ENCODE measurements at places on chromosomes 13 and 19.

DNA sequence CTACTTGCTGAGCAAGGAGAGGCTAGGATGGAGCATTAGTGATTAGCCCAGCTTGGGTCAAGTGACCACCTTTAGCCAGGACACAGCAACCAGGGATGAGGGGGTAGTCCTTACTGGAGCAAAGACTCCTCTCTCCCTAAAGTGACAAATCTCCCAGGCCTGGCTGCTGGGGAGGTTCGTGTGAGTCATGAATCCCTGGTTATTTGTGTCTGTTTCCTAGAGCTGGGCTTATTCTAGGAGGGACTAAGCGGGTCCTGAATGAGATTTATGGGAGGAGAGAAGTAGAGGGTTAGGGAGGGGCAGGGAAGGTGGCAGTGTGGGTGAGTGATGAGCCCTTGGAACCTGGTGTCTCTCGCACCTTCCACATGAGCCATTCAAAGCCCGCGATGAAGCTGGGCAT is 487.3 kb downstream of the TSHZ3 start:
- DNase-seq = no peak

DNA sequence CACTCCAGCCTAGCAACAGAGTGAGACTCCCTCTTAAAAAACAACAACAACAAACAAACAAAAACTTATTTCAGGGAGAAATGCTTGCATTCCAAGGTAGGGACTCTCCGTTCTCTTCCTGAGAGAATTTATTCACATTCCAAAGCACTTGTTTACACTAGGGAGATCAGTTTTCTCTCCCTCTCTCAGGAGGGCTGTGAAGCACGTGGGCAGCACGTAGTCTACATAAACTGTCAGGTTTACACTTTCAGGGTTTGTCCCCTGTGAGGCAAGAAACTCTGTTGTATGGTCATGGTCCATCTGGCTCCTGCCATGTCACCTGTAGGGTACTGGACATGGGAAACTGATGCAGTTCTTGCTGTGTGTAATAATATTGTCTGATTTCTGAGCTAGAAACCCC is 31.6 kb downstream of the WDR87 start:
- peak; percentile 88 for DNase-seq

- peak; percentile 62 for DNase-seq
Measured at GRCh38 chr19:11446652-11447301, 11.3 kb downstream of the PRKCSH start.

DNA sequence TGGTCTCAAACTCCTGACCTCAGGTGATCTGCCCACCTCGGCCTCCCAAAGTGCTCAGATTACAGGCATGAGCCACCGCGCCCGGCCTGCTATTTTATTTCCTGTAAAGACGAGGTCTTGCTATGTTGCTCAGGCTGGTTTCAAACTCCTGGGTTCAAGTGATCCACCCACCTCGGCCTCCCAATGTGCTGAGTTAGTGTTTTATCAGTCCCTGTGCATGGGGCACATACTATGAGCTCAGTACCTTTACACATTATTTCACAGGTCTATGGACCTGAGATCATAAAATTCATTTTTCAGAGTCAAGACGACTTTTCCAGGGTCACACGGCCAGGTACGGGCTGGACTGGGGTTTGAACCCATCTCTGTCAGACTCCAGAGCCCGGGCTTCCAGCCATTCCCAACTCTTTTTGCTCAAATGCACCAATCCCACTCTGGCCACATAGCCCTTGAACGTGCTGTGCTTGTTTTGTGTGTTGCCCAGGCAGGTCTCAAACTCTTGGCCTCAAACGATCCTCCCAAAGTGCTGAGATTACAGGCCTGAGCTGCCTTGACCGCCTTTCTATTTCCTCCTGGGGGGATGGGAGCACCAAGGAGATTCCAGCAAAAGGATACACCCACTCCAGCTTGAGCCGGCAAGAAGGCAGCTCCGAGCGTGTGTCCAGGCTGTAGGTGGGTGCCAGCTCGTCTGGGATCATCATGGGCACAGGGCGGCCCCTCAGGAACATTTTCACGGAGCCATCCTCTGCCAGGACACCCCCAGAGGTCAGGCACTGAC is 1.1 kb downstream of the EML2 start:
- DNase-seq = no peak

DNA sequence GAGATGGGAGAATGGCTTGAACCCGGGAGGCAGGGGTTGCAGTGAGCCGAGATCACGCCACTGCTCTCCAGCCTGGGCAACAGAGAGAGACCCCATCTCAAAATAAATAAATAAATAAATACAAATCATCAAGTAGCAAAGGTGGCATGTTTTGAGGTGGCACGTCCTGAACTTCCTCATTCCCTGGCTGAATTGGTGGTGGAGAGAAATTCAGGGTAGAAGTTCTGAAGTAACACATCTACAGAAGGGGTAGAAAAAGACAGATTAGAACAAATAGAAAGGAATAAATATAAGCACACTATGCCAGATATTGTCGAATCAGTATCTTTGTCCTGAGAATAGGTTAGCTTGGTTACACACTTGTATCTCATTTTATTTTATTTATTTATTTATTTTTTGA is 6.3 kb downstream of the IFI30 start:
- no peak for DNase-seq

GRCh38 chr13:46728777-46729176 is 68.2 kb downstream of the ESD start:
- DNase-seq = no peak

- peak; percentile 64 for DNase-seq
Measured at GRCh38 chr13:112688560-112689302, 1.1 kb upstream of the ATP11A start.

GRCh38 chr13:108377646-108378206 is 108.2 kb downstream of the TNFSF13B start:
- no peak for DNase-seq

GRCh38 chr13:31528176-31528575 is 211.2 kb upstream of the RXFP2 start:
- no peak for DNase-seq

GRCh38 chr13:27622102-27622820 is 569 bp downstream of the POLR1D start:
- DNase-seq = no peak

DNA sequence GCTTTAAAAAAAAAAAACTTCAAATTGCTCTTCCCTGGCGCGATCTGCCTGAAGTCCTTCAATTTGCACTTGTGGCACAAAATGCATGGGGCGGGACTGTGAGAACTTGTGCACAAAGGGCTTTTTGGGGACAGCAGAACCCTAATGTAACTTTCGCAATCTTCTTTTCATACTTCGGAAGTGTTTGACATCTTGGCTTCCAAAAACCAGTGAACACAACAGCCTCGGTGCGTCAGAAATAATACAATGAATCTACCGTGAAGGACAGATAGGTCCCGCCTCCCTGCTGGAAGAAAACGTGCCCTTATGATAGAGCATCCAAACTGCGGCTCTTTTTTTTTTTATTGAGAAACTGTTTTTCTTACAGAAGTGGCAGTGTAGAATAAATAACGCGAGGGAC is 36.6 kb downstream of the KLF2 start:
- no peak for DNase-seq

GRCh38 chr19:10433131-10433536 is 12.8 kb downstream of the PDE4A start:
- DNase-seq = no peak

DNA sequence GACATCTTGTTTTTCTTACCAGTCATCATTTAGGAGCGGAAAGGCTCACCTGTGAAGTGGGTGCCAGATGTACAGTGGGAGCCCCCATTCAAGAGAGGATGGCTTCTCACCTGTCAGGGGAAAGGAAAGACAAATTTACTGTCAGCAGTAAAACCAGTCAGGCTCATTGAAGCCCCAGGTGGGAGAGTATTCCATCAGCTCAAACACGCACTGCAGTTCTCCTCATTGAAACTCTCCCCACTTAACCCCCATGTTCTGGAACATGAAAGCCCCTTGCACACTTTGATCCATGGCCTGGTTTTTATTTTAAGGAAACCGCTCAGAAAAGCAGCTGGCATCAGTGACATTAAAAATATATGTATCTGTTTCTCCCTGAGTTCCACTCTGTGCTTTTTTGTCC is 401.1 kb upstream of the ZNF507 start:
- peak; percentile 44 for DNase-seq

- DNase-seq = peak; percentile 95
Measured at GRCh38 chr19:23686621-23687423, at the start of gene ZNF675. Gene ZNF675 (minus strand): TSS chr19:23687212. CDS start chr19:23687033, 179 bp downstream.

GRCh38 chr19:31001991-31002390 is 347.2 kb downstream of the TSHZ3 start:
- no peak for DNase-seq

- DNase-seq = peak; percentile 9
Measured at GRCh38 chr19:30375553-30376031, 3.4 kb downstream of the ZNF536 start.

DNA sequence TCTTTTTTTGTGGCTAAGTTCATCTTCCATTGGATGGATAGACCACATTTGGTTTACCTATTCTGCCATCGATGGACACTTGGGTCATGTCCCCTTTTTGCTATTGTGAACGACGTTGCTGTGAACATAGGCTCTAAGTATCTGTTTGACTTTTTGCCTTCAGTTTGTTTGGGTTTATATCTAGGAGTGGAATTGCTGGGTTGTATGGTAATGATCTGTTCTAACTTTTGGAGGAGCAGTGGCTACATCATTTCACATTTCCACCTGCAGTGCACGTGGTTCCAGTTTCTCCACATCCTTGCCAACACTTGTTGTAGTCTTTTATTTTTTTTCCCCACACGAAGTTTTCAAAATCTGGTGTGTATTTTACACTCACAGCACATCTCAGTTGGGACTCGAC is 21.7 kb downstream of the BICRA start:
- no peak for DNase-seq

- DNase-seq = no peak
Measured at GRCh38 chr19:14116525-14116917, 1.0 kb downstream of the PRKACA start.

GRCh38 chr13:18996627-18997051 is 185.0 kb downstream of the TUBA3C start:
- DNase-seq = no peak

DNA sequence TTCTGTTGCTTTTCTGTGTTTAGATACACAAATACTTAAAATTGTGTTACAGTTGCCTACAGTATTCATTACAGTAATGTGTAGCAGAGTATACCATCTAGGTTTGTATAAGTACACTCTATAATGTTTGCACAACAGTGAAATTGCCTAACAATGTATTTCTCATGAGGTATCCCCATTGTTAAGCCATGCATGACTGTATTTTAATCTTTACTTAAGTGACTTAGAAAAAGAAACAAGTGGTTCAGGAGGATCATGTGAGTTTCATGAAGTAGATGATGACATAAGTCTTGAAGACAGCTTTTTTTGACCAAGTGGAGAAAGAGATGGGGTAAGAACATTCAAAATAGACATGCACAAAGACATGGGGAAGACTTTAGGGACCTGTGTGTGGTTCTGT is 8.4 kb upstream of the KCTD4 start:
- no peak for DNase-seq

GRCh38 chr19:35816262-35816661 is 3.6 kb upstream of the PRODH2 start:
- no peak for DNase-seq

DNA sequence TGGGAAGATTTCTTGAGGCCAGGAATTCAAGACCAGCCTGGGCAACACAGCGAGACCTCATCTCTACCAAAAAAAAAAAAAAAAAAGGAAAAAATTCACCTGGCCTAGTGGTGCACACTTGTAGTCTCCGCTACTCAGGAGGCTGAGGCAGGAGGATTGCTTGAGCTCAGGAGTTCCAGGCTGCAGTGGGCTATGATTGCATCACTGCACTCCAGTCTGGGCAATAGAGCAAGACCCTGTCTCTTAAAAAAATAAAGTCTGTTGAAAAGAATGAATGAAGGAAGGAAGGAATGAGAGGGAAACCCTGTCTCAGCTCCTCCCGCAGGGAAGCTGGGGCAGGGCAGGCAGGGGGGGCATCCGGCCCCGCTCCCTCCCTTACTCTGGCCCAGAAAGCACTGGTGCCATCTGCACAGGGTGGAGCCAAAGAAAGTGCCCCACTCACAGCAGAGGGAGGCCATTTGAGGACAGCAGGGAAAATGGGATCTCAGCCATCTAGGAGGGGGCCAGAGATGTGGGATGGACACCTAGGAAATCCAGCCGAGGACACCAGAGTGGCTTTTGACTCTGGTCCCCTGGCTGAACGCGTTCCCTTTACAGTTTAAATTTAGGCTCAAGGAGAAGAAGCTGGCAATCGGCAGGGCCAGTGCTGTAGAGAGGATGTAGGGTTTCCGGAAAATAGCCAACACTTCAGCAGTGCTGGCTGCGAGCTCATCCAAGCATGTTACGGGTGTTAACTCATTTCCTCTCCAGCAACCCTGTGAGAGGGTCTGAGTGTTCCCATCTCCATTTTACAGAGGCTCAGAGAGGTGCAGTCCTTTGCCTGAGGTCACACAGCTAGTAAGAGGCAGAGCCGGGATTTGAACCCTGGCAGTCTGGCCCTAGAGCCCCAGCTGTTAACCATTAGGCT is 3.6 kb upstream of the HPN start:
- DNase-seq = no peak

GRCh38 chr13:53863520-53863919 is 834.9 kb downstream of the OLFM4 start:
- DNase-seq = no peak

Measured in kidney (tissue), 22 donors.